ENCODE measurements at places on chromosomes 1 and 21.

- DNase-seq: no peak
Observed at GRCh38 chr1:232570007-232570406, 59.9 kb downstream of the SIPA1L2 start.

- DNase-seq: no peak
Observed at GRCh38 chr21:15742052-15742670, 12.4 kb downstream of the USP25 start.

DNA sequence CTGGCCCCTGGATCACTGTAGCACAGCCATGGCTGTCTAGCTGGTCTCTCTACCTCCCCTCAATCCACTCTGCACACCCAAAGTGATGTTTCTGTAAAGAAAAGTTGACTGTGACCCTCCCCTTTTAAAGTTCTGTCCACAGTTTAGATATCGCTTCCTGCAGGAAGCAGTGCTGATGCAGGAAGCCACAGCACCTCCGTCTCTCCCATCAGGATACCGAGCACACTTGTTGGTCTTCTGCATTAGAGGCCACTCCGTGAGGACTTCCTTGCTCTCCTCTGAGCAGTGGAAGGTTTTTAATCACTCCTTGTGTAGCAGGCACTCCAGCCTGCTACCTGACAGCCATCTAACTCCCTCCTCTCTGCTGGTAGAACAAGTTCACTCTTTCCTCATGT is 69.5 kb downstream of the GADD45A start:
- no peak for DNase-seq

- no peak for DNase-seq
Observed at GRCh38 chr21:33201956-33202355, 27.8 kb upstream of the IFNAR2 start.

DNA sequence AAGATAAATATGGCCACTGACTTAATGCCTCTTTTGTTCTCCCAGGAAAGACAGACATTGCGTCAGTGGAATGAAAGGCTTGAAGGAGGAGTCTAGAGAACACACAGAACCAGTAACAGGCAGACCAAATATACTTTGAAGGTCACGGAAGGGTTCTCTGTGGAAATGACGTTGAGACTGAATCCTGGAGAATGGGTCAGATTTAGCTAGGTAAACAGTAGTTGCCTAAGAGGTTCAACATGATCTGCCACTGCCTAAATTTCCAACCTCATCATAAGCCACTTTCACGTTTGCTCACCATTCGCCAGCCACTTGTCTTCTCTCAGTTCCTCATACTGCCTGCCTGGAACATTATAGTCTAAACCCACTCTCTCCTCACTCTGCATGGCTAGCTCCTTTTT is 20.5 kb downstream of the PLA2G4A start:
- DNase-seq: no peak

DNA sequence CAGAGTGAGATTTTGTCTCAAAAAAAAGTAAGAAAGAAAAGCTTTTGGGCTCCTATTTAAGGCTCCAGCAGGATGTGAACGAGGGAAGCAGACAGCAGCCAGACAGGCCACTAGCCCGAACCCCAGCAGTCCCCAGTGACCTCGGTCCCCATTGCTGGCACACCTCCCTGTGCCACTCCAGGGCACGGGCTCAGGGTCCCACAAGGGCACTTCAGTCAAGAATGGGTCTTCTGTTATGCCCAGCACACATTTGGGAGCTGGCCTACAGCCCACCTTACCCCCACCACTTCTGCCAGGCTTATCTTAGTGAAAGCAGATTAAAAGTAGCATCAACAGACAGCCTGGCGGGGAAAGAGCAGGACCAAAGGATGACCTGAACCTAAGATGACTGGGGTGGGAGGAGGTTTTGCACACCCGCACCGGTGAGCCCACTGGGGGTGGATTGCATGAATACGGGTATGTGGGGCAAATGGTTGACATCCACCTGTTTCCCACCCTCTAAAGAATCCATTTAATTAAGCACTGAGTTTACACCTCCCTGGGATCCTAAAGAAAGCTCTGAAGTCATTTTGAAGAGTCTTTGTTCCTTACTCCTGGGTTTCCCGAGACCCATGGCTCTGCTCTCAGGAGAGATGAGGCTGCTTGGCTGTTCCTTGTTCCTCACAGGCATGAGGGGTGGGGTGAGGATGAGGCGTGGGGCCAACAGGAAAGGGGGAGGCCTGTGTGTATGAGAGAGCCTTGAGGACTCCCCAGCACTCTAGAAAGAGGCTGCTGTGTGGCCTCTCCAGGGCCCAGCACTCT is 4.7 kb downstream of the CHI3L1 start:
- DNase-seq: no peak

DNA sequence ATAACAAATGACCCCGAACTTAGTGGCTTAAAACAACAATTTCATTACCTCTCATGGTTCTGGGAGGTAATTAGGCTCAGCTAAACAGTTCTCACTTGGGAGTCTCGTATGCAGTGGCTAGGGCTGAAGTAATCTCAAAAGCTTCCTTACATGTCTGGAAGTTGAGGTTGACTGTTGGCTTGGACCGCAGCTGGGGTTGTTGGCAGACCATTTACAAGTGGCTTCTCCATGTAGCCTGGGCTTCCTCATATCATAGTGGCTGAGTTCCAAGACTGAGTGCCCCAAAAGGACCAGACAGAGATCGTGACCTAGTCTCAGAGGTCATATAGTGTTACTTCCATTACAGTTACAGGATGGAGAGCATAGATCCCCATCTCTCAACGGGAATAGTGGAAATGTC is 2.4 kb upstream of the POGZ start:
- DNase-seq: no peak

- DNase-seq: no peak
Observed at GRCh38 chr1:248926401-248927182, 20.6 kb downstream of the PGBD2 start.

DNA sequence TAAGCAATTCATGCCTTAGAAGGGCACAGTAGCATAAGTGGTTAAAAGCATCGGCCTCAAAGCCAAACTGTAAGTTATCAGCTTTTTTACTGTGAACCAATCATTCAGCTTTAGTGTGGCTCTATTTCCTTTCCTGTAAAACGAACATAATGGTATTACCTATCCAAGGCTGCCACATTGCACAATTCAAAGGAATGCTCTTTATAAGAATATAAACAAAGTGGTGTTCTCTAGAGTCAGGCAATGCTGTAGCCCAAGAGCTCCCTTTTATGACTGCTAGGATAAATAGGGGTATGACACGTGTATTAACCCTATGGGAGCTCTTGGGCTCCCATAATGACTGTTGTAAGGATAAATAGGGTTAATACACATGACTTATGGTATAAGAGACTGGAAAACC is 25.4 kb downstream of the INTS7 start:
- DNase-seq: no peak

GRCh38 chr1:110540891-110541685 is 22.1 kb upstream of the KCNA10 start:
- DNase-seq: no peak

DNA sequence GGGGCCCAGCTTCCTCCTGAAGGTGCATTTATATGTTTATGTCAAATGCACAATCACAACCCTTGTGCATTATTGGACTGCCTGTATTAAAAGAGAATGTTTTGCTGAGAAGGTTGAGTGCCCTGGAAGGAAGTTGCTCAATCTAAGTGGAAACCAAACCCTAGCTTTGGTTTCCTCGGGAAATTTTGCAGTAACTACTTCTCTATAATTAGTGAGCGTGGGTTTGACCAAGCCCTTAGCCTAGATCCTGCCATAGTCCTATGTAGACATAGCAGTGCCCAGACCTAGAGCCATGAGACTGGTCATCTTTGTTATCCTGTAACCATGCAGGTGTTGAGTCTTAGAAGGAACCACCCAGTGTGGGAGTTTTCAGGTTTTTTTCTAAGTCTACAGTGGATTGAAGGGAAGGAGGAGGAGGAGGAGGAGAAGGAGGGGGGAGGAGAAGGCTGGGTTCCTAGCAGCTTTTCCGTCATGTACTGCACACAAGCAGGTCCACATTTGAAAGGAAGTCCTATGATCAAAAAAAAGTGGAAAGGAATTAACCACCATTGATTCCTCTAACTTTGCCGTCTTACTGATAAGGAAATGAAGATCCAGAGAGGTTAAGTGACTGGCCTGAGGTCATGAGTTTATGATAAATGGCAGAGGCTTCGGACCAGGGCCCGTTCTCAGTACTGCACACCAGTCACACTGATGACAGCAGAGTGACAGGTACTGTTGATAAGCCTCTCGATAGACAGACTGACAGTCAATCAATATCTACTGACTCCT is 72.2 kb upstream of the LYST start:
- no peak for DNase-seq

DNA sequence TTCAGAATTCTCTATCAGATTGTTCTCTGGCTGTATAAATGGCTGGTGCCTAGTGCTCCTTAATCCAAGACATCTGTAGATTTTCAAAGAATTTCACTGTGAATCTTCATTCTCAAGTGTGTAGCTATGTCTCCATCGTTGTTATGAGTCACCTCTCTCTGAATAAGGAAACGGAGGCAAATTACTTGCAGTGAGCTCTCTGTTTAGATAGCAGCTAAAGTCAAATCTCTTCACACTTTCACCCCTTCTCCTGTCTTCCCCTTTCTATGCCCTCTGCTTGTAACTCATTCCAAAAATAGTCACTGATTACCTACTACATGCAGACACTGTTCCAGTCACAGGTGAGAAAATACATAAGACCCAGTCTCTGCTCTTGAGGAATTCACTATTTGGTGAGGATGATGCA is 39.7 kb downstream of the CHML start:
- no peak for DNase-seq

DNA sequence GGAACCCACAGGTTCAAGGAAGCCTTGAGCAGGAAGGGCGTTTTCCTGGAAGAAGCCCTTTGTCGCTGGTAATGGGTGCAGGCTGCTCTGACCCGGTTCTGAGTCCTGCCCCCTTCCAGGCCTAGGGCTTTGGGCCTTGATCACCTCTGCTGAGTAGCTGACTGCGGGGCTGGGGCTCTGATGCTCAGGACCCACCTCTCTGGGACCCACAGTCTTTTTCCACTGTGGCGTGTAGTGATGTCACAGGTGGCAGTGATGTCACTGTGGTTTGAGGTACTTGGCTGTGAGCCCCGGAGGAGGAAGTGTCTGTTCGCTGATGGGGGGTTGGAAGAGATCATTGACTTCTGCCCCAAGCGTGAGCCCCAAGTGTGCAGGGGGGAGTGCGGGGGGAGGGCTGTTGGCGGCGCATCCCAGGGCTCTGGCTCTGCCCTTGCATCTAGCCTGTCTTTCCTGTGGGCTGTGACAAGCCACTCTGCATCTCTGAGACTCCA is 6.9 kb downstream of the TNFRSF1B start:
- peak; percentile 94 for DNase-seq

GRCh38 chr1:11680270-11681070 is 478 bp downstream of the MAD2L2 start:
- DNase-seq: no peak

- no peak for DNase-seq
Observed at GRCh38 chr1:20921285-20921684, 134.2 kb upstream of the HP1BP3 start.

DNA sequence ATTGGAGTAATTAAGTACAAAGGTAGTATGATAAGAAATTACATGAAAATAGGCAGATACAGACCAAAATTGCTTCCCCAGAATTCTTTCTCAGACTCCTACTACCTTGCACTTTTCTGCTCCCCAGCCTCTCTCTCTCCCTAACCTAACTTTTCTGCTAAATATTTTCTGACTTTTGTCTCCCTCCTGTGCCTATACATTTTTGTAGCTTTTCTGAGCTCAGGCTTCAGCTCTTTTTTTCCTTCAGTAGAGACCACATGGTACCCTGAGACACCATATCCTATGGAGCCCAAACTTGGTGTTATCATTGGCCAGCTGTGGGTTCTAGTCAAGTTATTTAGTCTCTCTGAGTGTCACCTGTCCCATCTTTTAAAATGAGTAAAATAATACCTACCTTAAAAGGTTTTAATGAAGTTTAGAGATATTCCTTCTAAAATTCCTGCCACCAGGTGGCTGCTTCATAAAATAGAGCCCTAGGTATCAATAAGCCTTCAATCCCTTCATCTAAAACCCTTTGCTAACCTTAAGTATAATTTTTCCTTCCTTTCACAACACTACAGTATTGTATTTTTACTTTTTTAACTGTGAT is 237.6 kb upstream of the DUSP10 start:
- no peak for DNase-seq

DNA sequence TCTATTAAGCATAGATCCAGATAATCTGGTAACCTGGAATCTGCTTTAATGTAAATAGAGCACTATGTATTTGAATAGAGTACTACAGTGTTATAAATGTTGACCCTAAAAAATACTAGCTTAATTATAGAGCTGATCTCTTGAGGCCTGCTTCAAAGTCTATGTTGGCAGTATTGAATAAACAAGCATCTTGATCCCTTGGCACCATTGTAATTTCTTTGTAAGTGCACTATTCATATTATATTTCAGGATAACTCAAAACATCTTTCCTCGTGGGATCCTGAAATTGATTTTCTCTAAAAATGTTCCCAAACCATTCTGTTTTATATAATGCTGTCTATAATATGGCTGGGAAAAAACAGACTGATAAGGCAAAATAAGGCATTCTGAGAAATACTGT is 10.8 kb downstream of the CTTNBP2NL start:
- no peak for DNase-seq

- DNase-seq: no peak
Observed at GRCh38 chr1:76006234-76006633, 68.3 kb upstream of the ST6GALNAC3 start.

DNA sequence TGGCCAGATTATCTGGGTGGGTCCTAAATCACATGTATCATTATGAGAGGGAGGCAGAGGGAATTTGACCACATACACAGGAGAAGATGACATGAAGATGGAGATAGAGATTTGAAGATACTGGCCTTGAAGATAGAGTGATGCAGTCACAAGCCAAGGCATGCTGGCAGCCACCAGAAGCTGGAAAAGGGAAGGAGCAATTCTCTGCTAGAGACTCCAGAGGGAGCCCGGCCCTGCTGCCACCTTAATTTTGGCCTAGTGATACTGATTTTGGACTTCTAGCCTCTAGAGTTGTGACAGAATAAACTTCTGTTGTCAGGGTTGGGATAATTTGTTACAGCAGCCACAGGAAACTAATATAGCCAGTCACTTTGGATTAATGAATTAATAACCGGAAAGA is 2.2 kb upstream of the PRDM2 start:
- no peak for DNase-seq

- no peak for DNase-seq
Observed at GRCh38 chr1:152906023-152906565, 2.3 kb upstream of the IVL start.

GRCh38 chr1:107454791-107455190 is 314.0 kb downstream of the NTNG1 start:
- no peak for DNase-seq
